T-helper 17 cell (primary cell): ENCODE measurements at places on chromosomes 1 and 21. TPM values are rescaled to one million over a fixed set of nuclear protein-coding genes. Genes with fewer than 3 reads are reported as not detected.

LCE1E gene
- not detected for total RNA-seq

DNA sequence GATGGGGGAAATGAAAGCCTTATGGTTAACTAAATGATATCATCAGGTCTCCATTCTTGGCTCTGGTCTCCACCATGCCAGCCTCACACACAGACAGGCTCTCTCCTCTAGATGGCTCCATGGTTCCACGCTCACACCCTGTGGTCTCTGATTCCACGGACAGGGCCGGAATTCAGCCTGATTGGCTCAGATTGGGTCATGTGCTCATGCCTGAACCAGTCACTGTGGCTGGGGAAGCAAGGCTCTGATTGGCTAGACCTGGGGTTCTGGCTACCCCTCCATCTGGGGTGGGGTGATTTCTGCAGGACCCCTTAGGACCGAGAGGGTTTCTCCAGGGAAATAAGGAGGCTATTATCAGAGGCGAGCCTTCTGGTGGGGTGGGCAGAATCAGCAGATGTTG, 277.0 kb downstream of the PTPRU start:
- H3K27ac ChIP-seq = no peak overlapping the region
- H3K27me3 ChIP-seq = peaks cover 45% of the 10 kb centered on the region
- no peak overlapping the region for H3K4me3 ChIP-seq
- no peak for DNase-seq

- peaks cover 11% of the 10 kb centered on the region for H3K27me3 ChIP-seq
- H3K4me3 ChIP-seq = no peak overlapping the region
- peaks cover 26% of the 10 kb centered on the region for H3K4me1 ChIP-seq
- no peaks in the 10 kb centered on the region for H3K36me3 ChIP-seq
Observed at GRCh38 chr1:146032631-146033219, 11.2 kb upstream of the HJV start.

DNA sequence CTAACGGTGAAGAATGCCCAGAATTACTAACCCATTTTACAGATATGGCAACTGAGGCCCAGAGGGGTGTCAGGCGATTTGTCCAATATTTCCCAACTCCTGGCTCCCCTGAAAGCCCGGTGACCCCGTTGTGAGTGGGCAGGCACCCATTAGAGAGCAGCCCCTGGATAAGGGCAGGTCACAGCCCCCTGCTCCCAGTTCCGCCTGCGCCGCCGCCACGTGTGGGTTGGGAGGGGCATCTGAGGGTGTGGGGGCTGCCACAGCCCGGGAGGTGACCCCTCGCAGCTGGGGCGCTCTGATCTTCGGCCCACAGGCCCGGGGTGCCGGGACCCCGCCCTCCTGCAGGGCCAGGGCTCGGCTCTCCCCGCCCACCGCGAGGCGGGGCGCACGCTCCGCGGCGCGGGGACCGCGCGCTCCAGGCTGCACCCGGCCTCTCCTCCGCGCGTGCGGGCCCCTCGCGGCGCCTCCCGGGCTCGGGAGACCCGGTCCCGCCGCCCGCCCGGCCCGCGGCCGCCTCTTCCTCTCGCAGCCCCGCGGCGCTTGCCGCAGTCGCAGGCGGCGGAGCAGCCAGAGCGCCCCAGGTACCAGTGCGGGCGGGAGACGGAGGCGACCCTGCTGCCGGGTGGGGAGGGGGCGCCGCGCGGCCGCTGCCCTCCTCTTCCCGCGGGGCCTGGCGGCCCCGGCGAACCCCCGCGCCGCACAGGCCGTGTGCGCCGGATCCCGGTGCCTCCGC, at the start of gene HTR6:
HTR6 (plus strand) TSS at position 423 of the 733 bp plus-strand sequence. CDS start 879 bp downstream, outside the sequence.
- peaks cover 5% of the 10 kb centered on the region for H3K36me3 ChIP-seq
- peak within 1 kb of the TSS; percentile 82 for H3K4me3 ChIP-seq
- peak; percentile 23 for DNase-seq
- peak within 1 kb of the TSS; percentile 8 for H3K27ac ChIP-seq
- H3K4me1 ChIP-seq = peaks cover 23% of the 10 kb centered on the region
- peaks cover 43% of the 10 kb centered on the region for H3K27me3 ChIP-seq

DNA sequence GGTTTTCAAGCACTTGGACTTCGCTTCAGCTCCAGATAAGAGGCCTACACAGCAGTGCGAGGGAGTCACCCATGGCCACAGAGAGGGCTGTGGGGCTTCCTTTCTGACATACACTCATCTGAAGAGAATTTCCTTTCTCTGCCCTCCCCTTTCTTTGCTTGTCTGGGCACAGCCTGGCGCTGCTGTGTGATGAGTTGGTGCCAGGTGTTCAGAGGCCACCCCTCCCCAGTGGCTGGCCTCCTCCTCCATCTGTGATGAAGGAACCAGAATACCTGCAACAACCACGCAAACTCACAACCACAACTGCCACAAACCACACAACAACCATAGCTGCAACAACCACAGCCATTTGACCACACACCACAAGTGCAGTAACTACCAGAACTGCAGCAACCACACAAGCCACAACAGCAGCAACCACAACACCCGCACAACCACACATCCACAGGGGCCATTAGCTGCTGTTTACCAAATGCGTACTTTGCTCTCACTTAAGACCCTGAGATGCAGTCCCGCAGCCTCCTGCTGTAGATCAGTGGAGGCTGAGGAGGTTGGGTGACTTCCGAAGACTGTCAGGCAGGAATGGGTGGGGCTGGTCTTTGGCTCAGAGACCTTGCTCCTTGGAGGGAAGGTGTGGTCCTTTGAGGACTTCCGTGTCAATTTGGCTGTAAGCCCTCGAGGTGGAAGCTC, 71.1 kb downstream of the IER5 start:
- no peaks in the 10 kb centered on the region for H3K27me3 ChIP-seq
- no peaks in the 10 kb centered on the region for H3K36me3 ChIP-seq
- peak; percentile 31 for DNase-seq
- peak overlapping the region; percentile 75 for H3K4me3 ChIP-seq

DNA sequence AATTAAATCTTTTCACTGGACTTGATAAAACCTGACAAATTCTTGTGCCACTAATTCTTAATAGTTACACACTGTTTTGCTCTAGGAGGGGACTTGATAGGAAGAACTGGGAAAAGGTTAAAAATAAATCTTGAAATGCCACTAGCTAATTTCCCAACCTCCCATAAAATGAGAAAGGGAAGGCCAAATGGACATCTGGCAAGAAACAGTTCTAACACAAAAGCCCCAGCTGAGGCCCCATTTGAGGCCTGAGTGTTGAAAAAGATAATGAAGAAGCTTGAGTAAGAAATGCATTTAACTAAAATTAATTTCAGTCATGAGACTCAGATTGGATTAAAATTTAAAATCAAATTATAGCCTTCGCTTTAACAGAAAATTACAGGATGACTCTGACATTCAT, 11.2 kb upstream of the RAP1GAP start:
- peaks cover 10% of the 10 kb centered on the region for H3K36me3 ChIP-seq
- H3K27me3 ChIP-seq = no peaks in the 10 kb centered on the region
- no peak for DNase-seq

C4BPA gene
- 0.12 TPM for total RNA-seq

GRCh38 chr1:41473738-41474362, 10.6 kb downstream of the EDN2 start:
- H3K4me1 ChIP-seq = peaks cover 3% of the 10 kb centered on the region
- no peaks in the 10 kb centered on the region for H3K36me3 ChIP-seq
- no peak overlapping the region for H3K27ac ChIP-seq
- DNase-seq = no peak
- H3K27me3 ChIP-seq = peaks cover 27% of the 10 kb centered on the region

ARHGEF19 gene
- total RNA-seq = 9.3 TPM

BEND5 gene
- 0.70 TPM for total RNA-seq

CD2 gene
- total RNA-seq = 172 TPM

GRCh38 chr1:227673441-227673840, 61.7 kb downstream of the JMJD4 start:
- H3K4me3 ChIP-seq = no peak overlapping the region
- no peaks in the 10 kb centered on the region for H3K4me1 ChIP-seq
- no peak overlapping the region for H3K27ac ChIP-seq
- DNase-seq = no peak
- no peaks in the 10 kb centered on the region for H3K27me3 ChIP-seq
- peaks cover under 1% of the 10 kb centered on the region for H3K36me3 ChIP-seq

GRCh38 chr21:44054710-44055109, 42.6 kb downstream of the TRAPPC10 start:
- no peak overlapping the region for H3K4me3 ChIP-seq
- H3K27ac ChIP-seq = peak overlapping the region; percentile 92
- H3K36me3 ChIP-seq = peaks cover 11% of the 10 kb centered on the region
- no peak for DNase-seq

DNA sequence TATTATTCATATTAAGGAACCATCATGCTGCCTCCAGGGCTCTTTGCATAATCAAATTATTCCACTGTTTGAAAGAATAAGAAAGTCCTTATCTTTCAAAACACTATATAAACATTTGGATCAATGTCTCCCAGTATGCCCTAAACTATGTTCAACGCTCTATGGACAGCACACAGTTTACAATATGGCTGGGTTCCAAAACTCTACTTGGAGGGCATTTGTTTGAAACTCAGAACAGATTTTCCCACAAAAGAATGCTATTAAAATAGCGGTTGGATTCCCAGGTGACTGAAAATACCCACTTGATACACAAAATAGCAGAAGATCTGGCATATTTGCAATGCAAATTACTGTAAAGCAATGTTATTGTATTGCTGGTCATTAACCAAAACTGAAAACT, 3.2 kb downstream of the HAO2 start:
- DNase-seq = no peak
- no peak overlapping the region for H3K27ac ChIP-seq
- H3K27me3 ChIP-seq = peaks cover 46% of the 10 kb centered on the region
- H3K4me3 ChIP-seq = no peak overlapping the region
- H3K36me3 ChIP-seq = peaks cover 4% of the 10 kb centered on the region

GPR137B gene
- total RNA-seq = 14.3 TPM

GRCh38 chr1:115139381-115139780, 50.1 kb upstream of the TSPAN2 start:
- peaks cover 11% of the 10 kb centered on the region for H3K4me1 ChIP-seq
- H3K36me3 ChIP-seq = no peaks in the 10 kb centered on the region
- H3K27me3 ChIP-seq = peaks cover 72% of the 10 kb centered on the region
- H3K4me3 ChIP-seq = peak overlapping the region; percentile 59
- no peak for DNase-seq

DNA sequence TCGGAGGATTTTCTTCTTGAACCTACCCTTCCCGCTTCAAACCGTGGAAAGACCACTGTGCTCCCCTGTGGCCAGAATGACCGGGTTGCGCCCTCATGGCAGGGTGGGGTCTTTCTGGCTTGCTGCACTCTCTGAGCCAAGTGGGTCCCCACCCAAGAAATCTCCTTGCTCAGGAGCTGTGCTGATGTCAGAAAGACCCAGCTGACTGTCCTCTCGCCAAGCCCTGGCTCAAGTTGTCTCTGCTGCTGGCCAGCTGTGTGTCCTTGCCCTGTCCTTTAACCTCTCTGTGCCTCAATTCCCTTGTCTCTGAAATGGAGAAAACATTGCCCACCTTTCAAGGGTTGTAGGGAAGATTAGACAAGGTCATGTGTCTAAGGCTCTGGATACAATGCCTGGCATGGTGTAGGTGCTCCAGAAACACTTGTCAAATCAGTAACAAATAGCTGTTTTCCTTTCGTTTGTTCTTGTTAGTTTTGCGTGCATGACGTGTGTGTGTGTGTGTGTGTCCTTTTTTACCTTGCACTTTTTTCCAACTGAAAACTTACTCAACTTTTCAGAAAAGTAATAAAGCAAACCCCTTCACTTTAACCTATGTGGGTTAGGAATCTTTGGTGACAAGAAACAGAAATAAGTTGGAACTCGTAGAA, 41.1 kb upstream of the RPL11 start:
- peaks cover 4% of the 10 kb centered on the region for H3K4me1 ChIP-seq
- no peak for DNase-seq
- H3K27ac ChIP-seq = no peak overlapping the region
- H3K36me3 ChIP-seq = peaks cover 2% of the 10 kb centered on the region
- H3K27me3 ChIP-seq = peaks cover 6% of the 10 kb centered on the region

VSIG8 gene
- not detected for total RNA-seq

DNA sequence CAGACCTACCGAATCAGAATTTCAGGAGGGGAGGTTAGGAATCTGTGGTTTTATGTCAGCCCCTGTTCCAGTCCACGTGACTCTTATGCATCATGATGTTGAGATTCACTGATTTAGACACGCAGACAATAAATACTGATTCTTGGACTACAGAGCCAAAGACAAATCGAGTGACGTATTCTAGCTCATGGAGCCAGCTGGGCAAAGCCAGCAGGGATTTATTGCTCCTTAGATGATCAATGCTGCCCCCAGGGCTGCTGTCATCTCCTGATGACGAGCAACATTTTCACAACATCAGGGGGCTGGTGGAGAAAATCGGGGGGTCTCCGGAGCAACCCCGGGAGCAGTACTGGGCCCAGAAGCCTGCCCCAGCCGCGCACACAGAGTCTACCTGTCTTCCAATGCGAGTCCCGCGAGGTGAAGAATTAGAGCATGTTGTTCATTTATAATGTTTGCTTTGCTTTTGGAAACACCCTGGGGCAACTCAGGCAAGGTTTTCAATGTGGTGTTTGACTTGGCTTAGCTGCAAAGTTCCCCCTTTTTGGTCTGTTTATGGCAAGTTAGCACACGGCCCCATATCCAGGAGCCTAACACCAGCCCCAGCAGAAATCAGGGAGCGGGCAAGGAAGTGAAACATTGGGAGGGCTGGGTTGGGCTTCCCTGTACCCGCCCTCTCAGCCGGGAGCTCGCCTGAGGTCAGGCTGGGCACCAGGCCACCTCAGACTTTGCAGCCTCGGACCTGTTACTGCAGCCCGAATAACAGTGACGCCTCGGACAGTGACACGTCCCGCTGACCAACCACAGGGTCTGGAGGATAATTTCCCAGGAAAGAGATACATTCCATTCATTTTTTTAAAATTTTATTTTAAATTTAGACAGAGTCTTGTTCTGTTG, 19.9 kb upstream of the CLDN14 start:
- peaks cover 11% of the 10 kb centered on the region for H3K27me3 ChIP-seq
- no peak for DNase-seq
- H3K27ac ChIP-seq = no peak overlapping the region

DNA sequence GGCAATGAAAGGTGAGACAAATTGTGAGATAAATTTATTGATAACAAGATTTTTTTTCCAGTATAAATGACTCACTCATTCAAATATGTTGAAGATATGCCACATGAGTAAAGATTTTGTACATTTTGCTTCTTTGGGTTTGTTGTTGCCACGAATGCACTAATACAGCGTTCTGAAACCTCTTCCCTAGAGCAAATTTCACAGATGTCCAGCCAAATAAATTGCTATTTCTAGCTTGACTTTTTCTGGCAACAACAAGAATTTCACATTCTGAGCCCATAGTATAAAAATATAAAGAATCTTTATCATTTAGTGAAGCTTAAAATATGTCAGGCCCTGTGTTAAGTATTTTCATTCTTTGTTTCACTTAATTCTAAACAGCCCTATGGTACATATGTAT, 114.5 kb upstream of the COL24A1 start:
- H3K27me3 ChIP-seq = no peaks in the 10 kb centered on the region
- H3K27ac ChIP-seq = no peak overlapping the region
- no peaks in the 10 kb centered on the region for H3K36me3 ChIP-seq
- H3K4me3 ChIP-seq = no peak overlapping the region

- DNase-seq = no peak
- H3K36me3 ChIP-seq = no peaks in the 10 kb centered on the region
Observed at GRCh38 chr1:220825819-220826551, 39.3 kb downstream of the MTARC1 start.

SLC2A5 gene
- total RNA-seq = not detected

- H3K27me3 ChIP-seq = no peaks in the 10 kb centered on the region
- H3K4me3 ChIP-seq = no peak overlapping the region
- no peaks in the 10 kb centered on the region for H3K4me1 ChIP-seq
- no peak overlapping the region for H3K27ac ChIP-seq
Observed at GRCh38 chr1:16605213-16605525, 8.2 kb downstream of the NBPF1 start.
